Caco-2 (cell line): ENCODE measurements at places on chromosomes 13 and 19. TPM values are rescaled to one million over a fixed set of nuclear protein-coding genes. Genes with fewer than 3 reads are reported as not detected.

DNA sequence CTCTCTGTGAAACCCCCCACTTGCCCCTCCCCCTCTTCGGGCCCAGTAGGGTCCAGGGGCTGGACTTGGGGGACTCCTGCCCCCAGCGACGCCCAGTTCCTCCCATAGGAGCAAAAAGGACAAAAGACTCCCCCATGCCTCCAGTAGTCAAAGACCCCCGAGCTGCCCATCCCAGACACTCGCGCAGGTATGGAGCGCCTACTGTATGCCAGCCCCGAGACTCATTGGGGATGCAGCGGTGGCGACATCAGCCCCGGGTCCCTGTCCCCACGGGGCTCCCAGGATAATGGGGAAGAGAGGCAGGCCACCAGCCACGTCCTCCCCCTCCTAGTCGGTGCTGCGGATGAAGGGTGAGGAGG, 18.3 kb upstream of the ZNRF4 start:
- DNase-seq = no peak

GRCh38 chr13:30429721-30430694, 7.7 kb downstream of the UBE2L5 start:
- DNase-seq = no peak

GRCh38 chr19:33618884-33619283, 2.9 kb upstream of the CHST8 start:
- no peak for DNase-seq

The ZNF780B gene
- total RNA-seq = 27.5 and 32.2 TPM in 2 replicates

The RFPL4A gene
- total RNA-seq = not detected in 2 replicates

DNA sequence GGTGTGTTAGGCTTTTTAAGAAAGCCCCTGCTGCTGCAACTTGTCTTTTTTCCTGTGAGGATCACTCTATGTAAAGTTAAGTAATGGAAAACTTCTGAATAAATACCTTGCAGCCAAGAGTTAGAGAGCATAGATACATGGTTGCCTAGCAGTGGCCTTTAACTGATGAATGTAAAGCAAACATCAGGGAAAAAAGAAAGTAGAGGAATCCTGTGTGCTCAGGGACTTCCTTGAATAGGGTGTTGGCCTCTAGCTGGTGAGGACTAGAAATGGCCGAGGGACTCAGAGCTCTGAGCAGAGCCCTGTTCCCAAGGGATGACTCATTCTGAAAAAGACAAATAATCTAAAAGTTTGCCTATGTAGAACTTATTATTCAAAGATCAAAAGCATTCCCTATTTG, 135.7 kb downstream of the MIPEP start:
- peak; percentile 66 for DNase-seq

The GRIN2D gene
- 6.5 and 7.3 TPM in 2 replicates for total RNA-seq

DNA sequence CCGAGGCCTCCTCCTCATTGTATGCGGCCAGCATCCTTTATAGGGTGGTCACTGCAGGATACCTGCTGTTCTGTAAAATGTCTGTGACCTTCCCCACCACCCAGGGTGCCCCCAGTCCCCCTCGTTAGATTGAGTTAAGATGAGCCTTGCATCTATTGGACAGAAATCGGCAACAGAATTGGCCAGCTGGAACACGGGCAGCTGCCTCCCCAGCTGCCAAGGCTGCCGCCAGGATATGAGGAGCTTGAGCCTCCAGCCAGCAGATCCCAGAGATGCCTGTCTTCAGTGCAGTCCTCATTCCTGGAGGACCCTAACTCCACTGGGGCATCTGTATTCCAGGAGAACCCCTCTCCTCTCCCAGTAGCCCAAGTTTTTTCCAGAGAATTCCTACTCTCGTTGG, 463.0 kb downstream of the TSHZ3 start:
- DNase-seq = no peak

DNA sequence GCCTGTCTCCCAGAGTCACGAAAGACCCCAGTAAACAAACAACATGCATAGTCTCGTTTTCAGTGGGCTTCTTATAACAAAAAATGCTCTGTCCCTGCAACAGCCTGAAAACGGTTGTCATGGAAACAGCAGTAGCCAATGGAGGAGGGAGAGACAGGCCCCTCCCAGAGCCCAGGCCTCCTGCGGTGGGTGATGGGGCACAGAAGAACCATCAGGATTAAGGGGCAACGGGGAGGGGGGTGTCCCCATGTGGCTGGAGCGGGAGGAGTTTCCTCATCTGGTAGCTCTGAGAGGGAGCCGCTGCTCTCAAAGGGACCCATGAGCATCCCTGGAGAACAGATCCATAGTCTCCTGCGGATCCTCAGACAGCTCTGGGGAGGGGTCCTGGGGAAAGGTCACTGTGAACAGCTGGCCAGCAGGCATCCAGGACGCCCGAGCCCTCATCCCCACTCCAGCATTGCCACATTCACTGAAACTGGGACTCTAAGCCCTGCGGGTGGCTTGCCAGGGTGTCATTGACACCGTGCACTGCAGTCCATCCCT, 37.5 kb upstream of the PNMA8B start:
- no peak for DNase-seq

- DNase-seq = no peak
Measured at GRCh38 chr13:43030548-43030947, 7.2 kb downstream of the DNAJC15 start.

The VMAC gene
- total RNA-seq = 4.7 and 4.8 TPM in 2 replicates

- no peak for DNase-seq
Measured at GRCh38 chr13:23605831-23606230, 35.6 kb downstream of the TNFRSF19 start.

- DNase-seq = no peak
Measured at GRCh38 chr13:91825516-91825915, 427.1 kb downstream of the GPC5 start.

DNA sequence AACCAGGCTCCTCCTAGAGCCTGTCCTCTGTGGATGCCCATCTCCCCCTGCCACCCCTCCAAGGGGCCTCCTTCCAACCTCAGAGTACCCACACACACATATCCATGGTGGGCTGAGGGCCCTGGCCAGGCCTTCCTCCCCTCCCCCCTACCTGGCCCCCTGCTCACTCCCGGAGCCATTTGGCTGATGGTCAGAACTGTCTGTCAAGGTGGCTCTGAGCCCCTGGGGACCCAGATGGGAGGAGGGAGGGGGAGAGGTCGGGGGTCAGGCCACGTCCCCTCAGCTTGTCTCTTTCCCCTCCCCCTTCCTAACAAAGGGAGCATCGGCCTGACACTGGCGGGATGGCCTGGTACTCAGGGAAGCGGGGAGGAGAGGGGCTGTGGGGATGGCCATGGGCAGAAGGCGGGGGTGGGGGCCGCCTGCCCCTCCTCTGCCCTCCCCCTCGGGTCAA, 18.7 kb upstream of the POU2F2 start:
- DNase-seq = no peak

The NMRK2 gene
- total RNA-seq = not detected in 2 replicates

- no peak for DNase-seq
Measured at GRCh38 chr19:369876-370275, 25.3 kb upstream of the MIER2 start.

The CGB8 gene
- total RNA-seq = not detected in 2 replicates

GRCh38 chr19:20661150-20661819, at the start of gene ZNF626:
TSS of gene ZNF626 (minus strand) at chr19:20661571. CDS start at chr19:20661446, 125 bp downstream.
- no peak for DNase-seq

DNA sequence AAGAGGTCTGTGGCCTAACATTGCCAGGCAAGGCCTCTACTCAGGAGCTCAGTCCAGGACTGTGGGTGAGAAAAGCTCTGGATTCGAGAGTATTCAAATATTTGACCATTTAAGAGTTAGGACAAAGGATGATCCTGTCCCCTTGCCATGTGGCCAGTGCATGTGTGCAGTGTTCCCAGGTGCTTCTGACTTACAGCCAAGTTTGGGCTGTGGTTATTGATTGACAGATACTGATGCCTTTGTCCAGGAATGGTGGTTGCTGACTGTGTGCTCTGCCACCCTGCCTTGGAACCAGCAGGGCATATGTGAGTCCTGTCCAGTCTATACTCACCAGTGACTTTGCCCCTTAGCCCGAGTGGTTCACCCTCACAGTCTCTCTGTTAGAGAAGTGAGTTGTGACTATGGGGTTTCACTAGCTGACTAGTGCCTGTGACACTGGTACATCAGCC, 51.9 kb downstream of the GARRE1 start:
- DNase-seq = no peak

DNA sequence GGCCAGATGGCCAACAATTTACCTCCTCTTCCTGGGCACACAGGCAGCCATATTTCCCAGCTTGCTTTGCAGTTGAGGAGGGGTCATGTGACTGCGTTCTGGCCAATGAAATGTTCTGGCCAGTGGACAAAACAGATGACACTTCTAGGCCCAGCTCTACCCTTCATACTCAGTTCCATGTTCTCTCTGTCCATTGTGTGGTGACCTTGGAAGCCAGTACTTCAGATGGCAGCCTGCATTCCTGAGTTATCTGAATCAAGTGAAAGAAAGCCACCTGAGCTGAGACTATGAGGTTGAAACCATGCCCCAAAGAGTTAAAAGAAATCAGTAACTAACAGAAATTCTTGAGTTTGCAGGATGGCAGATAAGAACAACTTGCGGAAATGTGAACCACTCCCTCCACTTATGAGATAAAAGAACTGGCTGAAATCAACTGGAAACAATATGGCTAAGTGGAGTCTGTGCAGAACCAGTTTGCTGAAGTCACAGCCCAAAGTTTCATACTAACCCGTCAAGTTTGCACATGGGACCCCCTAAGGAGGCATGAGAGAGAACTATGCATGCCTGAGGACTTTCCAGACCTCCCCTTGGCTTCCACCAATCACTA, 8.1 kb downstream of the FAM187B start:
- DNase-seq = peak; percentile 30

DNA sequence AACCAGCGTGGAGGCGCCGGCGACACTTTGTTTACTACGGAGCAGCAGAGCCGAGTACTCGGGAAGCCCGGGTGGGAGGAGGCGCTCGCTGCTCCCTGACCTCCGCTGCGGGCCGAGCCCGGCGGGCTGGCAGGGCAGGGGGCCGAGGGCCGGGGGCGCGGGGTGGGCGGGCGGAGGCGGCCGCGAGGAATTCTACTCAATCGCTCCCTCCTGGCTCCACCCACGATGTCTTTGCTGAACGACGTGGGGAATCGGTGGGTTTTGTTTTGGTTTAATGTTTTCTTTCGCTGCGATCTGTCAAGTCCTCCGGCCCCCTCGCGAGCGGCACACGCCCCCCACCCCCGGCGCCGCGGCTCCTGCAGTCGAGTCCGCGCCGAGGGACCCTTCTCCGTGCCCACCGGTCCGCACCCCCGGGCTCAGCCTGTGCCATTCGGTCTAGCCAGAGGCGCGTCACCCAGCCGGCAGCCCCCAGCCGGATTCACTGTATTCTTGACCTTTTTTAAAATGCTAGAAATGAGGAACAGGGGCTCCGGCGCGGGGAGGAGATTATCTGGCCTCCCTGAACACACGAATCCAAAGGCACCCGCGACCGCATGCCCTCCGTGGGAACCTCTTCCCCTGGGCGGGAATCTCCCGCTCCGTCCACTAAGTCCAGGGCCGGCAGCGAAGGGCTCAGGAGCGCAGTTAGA, 636 bp upstream of the FOXO1 start:
- DNase-seq = peak; percentile 69

DNA sequence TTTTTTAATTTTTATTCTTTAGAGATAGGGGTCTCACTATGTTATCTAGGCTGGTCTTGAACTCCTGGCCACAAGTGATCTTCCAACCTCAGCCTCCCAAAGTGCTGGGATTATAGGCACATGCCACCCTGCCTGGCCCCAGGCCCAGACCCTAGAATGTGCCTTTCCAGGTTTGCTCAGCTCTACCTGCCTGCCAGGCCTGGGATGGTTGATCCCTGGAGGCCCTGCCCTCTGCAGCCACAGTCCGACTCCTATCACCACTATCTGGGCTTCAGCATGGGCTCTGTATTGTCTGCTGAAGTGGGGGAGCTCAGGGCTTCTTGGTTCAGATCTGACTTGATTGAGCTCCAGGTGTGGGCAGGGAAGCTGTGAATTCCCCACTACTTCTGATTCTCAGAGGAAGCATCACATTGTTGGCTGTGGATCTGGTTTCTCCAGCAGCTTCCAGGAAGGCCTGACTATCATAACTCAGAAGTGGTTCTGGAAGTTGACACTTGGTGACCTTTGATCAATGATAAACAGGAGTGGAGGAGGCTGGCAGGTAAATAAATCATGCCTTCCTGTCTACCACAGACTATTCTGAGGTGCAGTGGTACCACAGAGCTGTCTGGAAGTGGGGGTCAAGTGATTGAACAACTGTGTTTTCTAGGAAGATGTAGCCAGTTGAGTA, 71.9 kb downstream of the OLFM4 start:
- DNase-seq = no peak

- DNase-seq = peak; percentile 14
Measured at GRCh38 chr13:22915442-22916082, 265.2 kb upstream of the SGCG start.

The RASA3 gene
- 0.88 and 0.95 TPM in 2 replicates for total RNA-seq

The SPRED3 gene
- 2.9 and 3.5 TPM in 2 replicates for total RNA-seq

DNA sequence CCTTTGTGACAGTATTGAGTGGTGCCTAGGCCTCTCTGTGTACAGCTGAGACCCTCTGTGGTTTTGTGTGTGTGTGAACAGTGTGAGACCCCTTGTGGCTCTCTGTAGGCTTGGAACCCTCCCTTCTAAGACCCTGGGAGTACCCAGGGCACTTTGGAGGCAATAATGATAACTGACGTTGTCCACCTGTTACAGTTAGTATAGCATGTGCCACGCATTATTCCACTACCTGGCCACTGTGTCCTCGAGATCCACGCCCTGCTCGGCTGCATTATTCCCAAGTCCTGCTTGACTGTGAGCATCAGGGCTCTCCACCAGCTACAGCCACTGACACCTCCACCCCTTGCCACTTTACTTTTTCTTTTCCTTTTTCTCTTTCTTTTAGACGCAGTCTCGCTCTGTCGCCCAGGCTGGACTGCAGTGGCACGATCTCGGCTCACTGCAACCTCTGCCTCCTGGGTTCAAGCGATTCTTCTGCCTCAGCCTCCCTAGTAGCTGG, 2.0 kb downstream of the GRAMD1A start:
- no peak for DNase-seq

GRCh38 chr13:52734075-52734623, 5.5 kb downstream of the CNMD start:
- no peak for DNase-seq

- DNase-seq = no peak
Measured at GRCh38 chr13:41905600-41906254, 55.2 kb downstream of the VWA8 start.

The EBI3 gene
- 0.68 and 0.81 TPM in 2 replicates for total RNA-seq

DNA sequence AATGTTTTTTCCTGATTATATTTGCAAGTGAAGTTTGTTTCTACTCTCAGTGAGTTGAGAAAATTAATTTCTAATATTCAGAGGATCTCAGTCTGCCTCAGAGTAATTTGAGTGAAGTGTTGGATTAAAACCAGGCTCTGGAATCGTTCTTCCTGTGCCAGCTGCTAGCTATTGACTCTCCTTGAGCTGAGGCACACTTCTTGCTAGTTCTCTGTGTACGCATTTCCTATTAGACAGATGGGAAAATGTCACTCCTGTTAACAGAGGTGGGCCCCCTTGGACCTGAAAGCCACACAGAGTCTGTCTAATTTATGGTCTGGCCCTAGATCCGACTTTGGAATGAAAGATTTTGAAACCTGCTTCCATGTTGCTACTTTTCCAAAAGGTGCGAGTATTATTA, 107.6 kb upstream of the RNF113B start:
- DNase-seq = no peak

The PIBF1 gene
- total RNA-seq = 13.4 and 18.6 TPM in 2 replicates

GRCh38 chr13:80448725-80449124, 107.8 kb upstream of the SPRY2 start:
- no peak for DNase-seq

- no peak for DNase-seq
Measured at GRCh38 chr13:113668491-113668971, 1.5 kb downstream of the GRK1 start.
